ENCODE measurements at places on chromosomes 5 and 9.

DNA sequence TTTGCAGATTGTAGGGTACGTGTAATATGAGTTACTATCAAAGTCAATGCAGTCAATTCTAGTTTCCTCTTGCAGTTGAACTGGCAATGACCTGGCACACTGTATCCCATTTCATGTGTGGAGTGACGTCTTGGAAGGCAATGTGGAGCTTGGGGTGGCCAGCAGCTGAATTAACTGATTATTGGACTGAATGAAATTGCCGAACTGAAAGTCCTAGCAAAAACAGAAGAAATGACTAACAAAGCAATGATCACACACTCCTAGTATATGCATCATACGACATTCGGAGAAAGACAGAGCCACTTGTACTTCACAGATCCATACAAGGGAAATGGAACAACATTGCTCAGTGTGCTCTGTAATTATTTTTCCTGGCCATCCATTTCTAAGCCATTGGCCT lies 259.1 kb upstream of the DAPK1 start:
- peak; percentile 50 for DNase-seq

- DNase-seq, result no peak
Observed at GRCh38 chr5:61298580-61298979, 33.5 kb upstream of the ZSWIM6 start.

DNA sequence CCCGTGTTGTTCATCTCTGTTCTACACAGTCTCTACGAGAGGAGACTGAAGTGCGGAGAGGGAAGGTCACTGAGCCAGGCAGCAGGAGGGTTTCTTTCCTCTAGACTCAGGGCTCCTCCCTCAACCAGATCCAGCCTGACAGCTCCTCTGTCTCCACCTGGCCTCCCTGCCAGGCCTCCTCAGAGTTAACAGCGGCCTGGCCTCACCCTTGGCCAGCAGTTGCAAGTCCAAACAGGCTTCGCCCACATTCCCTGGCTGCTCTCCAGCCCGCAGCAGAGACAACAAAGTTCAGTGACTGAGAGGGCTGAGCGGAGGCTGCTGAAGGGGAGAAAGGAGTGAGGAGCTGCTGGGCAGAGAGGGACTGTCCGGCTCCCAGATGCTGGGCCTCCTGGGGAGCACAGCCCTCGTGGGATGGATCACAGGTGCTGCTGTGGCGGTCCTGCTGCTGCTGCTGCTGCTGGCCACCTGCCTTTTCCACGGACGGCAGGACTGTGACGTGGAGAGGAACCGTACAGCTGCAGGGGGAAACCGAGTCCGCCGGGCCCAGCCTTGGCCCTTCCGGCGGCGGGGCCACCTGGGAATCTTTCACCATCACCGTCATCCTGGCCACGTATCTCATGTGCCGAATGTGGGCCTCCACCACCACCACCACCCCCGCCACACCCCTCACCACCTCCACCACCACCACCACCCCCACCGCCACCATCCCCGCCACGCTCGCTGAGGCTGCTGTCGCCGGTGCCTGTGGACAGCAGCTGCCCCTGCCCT lies at the start of gene HRCT1:
Gene HRCT1, plus strand, starts transcription at position 291 of the 768 bp plus-strand sequence. Its CDS starts 86 bp downstream, at position 377.
- peak; percentile 91 for DNase-seq

DNA sequence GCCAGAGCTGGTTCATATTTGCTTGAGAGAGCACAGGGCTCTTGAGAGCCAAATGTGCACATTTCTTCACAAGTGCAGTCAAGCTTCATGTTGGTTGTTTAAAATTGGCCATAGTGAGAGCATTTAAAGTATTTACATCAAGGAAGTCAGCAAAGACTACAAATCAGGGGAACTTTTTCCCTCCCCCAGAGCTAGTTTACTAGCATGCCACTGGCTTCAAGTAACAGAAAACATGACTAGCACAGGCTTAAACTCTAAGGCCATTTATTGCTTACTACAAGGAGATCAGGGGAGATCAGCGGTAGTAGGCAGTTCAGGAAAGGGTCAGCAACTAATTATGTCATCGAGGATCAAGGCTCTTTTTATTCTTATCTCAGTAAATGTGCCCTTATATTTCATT lies 11.0 kb upstream of the CCDC171 start:
- no peak for DNase-seq

DNA sequence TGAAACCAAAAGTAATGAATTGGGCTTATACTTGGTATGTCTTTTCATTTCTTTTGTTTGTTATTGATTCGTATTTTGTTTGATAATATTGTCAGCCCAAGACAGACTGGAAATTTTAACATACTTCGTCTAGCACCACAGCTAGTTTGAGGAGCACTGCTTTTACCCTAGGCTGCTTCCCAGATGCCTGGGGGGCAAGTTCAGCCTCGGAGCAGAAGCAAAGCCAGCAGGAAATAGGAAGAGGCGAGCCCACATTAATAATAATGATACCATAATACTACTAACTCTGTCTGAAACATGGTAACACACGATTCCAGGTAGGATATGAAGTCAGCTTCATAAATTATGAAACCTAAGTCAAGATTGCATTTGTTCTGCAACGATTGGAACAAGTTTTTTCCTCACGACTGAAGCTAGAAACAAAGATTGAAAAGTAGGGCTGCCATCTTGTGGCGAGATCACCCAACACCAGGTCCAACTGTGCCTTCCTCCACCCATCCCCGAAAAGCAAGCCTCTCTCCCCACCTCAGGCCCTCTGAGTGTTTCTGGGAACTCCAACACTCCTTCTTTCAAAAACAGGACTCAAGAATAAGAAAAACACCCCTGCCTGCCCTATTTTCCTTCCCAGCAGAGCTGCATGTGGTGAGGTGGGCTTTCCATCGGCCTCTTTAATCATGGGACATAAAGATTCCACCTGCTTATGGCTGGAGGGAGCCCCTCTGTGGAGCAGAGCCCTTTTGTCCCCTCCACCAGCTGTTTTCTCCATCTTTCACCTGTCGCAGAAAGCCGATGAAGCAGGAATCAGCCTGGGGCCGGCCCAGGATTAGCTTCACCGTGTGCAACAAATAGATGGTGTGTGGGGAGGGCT lies 236.4 kb downstream of the CAAP1 start:
- DNase-seq, result peak; percentile 49

DNA sequence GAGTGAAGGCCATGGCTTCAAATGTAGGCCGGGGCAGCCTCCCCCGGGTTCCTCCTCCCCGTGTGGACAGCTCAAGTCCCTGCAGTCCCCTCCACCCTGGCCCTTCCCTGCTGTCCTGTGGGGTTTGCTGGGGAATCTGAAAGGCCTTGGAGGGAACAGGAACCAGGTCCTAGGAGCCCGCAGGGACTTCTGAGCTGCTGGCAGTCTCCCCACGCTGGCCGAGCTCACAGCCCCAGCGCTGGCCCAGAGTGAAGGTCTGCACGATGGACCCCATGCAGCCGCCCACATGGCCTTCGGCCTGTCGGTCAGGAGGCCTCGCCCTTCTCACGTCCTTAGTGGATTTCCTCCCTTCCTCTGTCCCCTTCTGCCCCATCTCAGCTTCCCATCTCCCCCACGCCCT lies 25.7 kb upstream of the NOTCH1 start:
- DNase-seq, result no peak

DNA sequence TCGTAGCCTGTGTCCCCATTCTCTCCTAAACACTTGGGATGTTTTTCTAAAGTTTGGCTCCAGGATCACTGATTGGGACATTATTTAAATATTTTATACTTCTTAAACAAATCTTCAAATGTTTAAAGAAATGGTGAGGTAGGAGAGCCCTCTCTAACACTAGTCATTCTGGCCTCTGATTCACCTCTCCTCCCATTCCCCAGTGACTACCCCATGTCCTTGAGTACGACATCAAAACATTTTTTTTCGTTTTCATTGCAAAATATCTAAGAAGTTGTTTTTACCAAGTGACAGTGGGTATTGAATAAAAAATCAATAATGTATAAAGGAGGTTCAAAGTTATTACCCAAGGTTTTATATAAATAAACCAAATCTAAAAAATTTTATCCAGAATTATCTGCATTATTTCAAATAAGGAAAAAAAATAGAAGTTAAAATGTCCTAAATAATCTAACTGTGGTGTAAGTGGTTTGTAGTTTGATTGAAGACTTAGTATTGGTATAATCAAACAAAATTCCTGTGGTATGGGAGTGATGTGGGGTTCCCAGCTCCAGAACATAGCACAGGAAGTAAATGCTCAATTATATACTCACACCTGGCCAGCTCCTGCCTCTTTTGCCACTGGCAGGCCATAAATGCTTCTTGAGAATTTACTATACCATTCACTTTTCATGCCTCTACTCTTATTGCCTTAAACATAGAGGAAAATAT lies 51.1 kb downstream of the MAST4 start:
- no peak for DNase-seq

DNA sequence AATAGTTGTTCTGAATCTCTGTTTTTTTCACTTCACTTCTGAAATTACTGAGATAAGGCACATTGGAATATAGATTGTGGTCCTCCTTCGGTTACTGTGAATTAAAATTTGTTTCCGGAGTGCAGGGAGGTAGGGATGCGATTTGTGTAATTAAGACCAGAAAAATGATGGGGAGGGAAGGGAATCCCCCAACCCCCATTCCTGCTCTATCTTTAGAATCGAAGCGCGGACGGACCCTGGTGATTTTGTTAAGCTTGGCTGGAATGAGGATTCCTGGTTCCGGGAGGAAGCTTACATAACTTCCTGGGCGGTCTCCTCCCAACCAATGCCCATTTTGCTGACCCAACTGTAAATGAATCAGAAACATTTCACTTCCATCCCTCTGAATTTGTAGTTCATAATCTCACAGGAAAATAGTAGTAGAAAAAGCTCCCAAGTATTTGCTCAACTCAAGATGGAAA lies 220.1 kb upstream of the MSX2 start:
- no peak for DNase-seq
